GM06990 (cell line): ENCODE measurements at places on chromosomes 3 and 15.

- DNase-seq, result peak; percentile 41
These were observed 95.7 kb downstream of the CHDH start for GRCh38 chr3:53750253-53751210.

GRCh38 chr15:61780278-61780980 is 279.8 kb downstream of the VPS13C start:
- DNase-seq, result no peak

DNA sequence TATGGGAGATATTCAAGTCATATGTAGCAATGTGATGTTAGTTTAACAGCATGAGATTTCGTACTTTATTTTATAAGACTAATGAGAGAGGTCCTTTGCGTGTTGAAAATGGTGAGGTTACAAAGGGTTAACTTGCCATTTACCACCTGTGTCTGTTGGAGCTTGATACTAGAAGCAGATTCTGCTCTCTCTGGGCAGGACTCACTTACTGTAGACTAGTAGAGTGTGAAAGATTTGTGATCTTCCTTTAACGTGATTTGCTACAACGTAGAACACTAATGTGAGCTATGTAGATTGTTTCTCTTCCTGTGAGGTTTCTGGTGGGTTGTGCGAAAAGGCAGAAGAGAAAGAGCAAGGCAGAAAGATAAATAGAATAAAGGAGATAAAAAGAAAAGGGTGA is 1.1 kb downstream of the TP63 start:
- DNase-seq, result no peak

DNA sequence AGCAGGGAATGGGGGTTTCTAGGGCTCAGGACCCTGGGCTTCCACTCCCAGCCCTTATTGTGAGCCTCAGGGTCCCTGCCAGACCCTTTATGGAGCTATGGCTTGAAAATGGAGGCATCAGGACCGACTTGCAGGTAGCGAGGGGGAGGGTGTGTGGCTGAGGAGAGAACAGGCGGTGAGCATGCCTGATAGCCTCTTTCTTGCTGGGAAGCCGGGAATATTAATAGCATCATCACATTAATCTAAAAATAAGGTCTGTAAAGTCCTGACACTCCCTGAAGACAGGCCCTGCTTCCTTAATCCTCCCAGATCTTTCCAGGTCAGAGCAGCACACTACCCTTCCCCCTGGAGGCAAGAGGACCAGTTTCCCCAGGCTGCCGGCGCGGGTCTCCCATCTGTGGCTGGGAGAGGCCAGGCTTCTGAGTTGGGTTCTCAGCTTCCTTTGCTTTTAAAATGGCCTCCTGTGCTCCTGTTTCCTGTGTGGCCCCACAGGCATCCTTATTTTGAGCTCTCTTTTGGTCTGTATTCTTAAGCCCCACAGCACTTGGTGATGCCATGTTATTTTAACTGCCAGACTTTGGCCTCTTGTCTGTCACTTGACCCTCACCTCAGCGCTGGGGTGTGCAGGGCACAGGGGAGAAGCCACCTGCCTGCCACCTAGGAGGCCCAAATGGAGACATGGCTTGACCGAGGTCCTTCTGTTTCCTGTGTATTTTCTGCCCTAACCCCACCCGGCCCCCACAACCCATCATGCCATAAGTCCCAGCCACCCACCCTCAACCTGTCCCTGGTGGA is 185.0 kb upstream of the TOPAZ1 start:
- DNase-seq, result no peak

DNA sequence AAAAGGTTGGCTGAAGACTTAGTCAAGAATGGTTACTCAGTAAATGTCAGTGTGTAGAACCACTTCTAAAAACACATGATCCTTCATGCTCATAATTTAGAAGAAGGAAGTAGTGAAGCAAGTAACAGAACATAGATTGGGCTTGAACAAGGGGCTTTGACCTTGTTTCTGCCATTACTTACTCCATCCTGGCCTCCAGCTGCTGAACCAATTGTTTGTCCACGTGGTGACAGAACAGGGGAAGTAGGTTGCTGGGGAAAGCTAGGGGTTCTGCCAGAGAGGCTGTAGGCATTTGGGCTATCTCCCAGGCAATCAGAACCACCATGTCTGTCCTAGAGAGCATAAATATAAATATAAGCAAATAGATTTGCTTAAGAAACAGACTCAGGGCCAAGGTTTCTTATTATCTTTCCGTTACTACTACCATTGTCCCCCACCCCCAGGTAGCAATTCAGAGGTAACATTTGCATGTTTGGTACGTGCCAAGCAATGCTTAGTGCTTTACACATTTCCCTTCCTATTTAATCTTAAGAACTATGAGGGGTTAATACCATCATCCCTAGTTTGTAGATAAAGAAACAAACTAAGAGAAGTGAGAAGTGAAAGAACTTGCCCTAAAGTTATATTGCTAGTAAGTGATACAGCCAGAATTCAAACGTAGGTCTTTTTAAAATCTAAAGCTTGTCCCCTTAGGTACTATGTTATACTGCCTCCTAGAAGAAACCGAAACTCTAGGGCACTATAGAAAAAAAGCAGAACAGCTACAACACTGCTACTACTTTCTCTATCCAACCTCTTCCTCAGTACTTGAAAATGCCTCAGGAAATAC is 3.0 kb upstream of the SPG11 start:
- peak; percentile 49 for DNase-seq

DNA sequence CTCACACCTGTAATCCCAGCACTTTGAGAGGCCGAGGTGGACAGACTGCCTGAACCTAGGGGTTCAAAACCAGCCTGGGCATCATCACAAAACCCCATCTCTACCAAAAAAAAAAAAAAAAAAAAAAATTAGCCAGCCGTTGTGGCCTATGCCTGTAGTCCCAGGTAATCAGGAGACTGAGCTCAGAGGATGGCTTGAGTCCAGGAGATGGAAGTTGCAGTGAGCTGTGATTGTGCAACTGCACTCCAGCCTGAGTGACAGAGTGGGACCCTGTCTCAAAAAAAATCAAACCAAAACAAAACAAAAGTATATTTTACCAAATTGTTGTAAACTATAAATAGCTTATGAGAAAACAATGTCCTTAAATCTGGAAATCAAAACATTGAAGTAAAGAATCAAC is 34.7 kb upstream of the UBP1 start:
- DNase-seq, result no peak

DNA sequence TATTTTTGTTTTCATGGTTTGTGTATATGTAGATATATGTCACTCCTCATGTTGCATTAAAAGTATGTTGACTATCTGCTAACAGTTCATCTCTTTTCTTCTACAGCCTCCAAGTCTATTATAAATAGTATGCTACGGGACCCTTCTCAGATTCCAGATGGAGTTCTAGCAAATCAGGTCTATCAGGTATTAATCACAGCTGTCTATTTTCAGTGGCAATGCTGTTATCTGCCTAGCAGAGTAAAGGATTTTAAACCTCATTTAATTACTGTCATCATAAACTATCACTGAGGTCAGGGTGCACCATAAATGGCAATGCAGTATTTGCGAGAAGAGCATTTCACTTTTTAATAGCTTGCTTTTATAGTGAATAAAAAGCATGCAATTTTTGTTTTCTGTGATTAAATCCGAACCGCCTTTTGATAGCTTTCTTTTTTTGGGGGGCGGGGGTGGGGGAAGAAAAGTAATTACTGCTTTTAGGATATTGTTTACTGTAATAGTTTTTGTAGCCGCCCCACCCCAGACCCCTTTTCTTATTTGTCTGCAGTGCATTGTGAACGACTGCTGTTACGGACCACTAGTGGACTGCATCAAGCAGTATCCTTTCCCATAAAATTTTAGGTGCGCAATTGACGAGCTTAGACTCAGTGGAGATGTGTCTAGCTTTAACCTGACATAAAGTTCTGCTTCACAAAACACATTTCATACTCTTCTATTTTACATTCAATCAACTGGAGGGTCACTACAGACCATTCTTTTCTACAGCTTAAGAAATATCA is 112.3 kb downstream of the CDIN1 start:
- DNase-seq, result no peak

GRCh38 chr3:191330530-191331048 is 263 bp upstream of the UTS2B start:
- no peak for DNase-seq

GRCh38 chr3:58003093-58003492 is 5.1 kb upstream of the FLNB start:
- no peak for DNase-seq

DNA sequence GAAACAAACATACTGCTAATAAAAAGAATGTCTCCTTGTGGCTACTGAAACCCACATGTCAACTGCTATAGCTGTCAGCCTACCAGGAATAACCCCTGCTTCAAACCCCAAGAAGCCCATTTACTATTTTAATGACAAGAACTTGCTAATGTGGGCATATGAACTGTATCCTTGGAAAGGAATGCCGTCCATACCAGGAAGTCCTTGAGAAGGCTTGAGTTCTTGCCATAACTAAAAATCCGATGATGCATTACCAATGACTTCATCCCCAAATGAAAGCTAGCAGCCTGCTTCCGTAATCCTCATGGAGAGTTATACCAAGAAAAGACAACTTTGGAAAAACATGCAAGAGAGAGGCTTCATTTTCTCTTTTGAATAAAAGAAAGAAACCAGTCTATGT is 34.8 kb downstream of the MINDY4B start:
- DNase-seq, result no peak

- DNase-seq, result no peak
These were observed 33.6 kb downstream of the ABTB1 start for GRCh38 chr3:127706312-127706711.

DNA sequence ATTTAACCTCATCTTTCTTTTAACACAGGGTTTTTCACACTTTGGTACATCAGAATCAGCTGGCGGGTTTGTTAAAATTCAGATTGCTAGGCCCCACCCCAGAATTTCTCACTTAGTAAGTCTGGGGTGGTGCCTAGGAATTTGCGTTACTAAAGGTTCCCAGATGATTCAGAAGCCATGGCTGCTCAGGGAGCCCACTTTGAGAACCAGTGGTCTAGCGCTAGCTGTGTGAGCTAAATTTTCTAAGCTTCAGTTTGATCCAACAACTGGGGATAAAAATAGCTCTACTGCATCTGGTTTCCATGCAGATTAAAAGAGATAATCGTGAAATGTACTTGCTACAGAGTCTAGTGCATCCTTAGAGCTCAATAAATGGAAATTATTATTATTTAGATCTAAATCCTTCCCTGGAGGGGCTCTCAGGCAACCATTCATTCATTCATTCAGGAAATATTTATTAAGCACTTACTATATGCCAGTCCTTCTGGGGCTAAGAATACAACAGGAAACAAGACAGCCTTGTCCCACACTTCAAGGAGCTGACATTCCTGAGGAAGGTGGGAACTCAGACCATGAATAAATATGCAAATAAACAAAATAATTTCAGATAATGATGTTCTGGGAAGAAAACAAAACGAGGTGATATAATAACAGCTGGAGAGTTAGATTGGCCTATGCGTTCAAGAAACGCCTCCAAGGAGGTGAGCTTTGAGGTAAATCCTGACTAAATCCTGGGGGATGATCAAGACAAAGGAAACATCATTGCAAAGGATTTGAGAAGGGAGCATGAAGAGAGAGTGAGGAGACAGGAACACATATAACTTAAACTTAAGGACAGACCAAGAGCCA is 3.9 kb upstream of the CIDEC start:
- DNase-seq, result no peak

- no peak for DNase-seq
These were observed 15.8 kb downstream of the LOXL1 start for GRCh38 chr15:73941871-73942635.

DNA sequence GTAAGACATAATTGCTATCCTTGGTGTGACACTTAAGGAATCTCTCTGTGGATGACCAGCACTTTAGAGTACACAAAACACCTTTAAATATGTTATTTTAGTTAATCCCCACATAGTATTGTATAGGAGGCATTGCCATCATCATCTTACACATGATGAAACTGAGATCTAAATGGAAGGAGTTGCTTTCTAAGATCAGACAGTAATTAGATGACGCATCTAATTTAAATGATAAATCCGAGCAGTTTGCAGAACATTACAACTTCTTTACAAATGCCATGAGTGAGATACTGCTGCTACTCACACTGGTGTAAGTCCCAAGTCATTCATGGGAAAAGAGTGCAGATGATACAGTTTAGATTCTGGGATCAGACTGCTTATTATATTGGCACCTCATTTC is 431.9 kb downstream of the MFSD1 start:
- DNase-seq, result no peak

- DNase-seq, result no peak
These were observed 294.9 kb upstream of the CTDSPL start for GRCh38 chr3:37566730-37567129.

- no peak for DNase-seq
These were observed 99.7 kb downstream of the TIGIT start for GRCh38 chr3:114393367-114394072.

DNA sequence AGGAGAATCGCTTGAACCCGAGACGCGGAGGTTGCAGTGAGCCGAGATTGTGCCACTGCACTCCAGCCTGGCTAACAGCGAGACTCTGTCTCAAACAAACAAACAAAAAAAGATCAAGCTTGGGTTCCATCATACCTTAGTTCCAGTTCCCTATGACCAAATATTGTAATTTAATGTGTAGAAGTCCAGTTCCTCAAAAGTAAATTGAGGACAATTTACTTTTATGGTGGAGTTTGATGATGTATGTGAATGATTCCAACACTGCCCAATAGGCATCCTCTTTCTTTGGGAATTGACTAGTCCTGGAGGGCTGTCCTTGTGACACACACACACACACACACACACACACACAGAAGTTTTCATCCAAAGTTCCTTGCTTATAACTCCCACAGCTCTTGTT is 2.8 kb upstream of the PKM start:
- no peak for DNase-seq

- DNase-seq, result no peak
These were observed 105.9 kb upstream of the KCNAB1 start for GRCh38 chr3:156014489-156014888.

GRCh38 chr15:90667073-90667754 is 49.9 kb upstream of the BLM start:
- DNase-seq, result no peak

DNA sequence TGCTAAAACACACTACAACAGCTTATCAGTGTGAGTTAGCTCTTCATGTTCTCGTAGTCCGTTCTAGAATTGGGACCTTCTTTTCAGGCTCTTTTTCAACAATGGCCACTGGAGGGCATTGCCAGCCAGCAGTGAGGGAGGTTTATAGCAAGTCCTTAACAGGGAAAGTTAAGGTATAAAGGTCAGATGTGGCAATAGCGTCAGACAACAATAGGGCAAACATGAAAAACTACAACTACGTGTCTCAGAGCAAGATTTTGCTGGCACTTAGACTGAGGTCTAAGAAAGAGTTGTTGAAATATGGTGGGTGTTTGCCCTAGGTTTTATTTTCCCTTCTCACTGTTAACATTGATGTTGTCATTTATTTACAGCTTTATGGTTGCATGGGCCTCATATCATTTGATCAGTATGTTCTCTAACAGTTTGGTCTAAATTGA is 161.4 kb downstream of the GMNC start:
- DNase-seq, result no peak

DNA sequence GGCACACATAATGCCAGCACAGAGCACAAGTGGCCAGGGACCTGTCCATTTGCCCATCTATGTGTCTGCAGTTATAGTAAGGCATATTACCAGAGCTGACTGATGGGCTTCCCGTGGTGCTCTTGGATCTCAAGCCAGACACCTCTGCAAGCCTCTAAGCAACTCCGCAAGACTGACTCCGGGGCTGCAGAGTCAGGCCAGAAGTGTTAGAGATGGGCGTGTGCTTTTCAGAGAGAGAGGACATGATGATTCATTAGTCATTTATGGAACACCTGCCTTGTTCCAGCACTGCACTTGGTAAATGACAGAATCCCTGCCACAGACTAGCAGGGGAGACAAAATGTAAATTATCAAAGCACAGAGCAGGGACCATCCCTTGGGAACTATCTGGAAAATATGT is 559.0 kb downstream of the PDCD6IP start:
- no peak for DNase-seq

- DNase-seq, result no peak
These were observed 26.4 kb downstream of the TIGIT start for GRCh38 chr3:114320246-114320645.

GRCh38 chr15:34737477-34737876 is 17.3 kb downstream of the GJD2 start:
- no peak for DNase-seq
